Stimulated activated CD8-positive, alpha-beta memory T cell treated with anti-CD3 and anti-CD28 coated beads, Interleukin-7, amount 100 ng/mL, for 1 hour (primary cell): ENCODE measurements at places on chromosomes 13 and 19.

- DNase-seq: no peak
Measured at GRCh38 chr13:79030513-79030912, 371.6 kb upstream of the OBI1 start.

DNA sequence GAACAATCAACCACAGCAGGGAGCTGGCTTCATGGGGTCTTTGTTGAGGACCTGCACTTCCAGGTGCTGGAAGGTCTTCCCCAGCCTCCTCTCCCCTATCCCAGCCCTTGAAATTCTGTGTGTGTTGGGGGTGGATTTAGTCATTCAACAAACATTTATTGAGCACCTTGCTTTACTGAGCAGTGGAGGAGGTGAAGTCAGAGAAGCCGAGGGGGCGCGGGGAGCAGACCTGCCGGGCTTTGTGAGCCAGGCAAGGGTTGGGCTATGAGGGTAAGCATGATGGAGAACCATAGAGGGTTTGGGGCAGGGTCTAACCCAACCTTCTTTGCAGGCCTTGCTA is 3.5 kb upstream of the C19orf85 start:
- DNase-seq: no peak

DNA sequence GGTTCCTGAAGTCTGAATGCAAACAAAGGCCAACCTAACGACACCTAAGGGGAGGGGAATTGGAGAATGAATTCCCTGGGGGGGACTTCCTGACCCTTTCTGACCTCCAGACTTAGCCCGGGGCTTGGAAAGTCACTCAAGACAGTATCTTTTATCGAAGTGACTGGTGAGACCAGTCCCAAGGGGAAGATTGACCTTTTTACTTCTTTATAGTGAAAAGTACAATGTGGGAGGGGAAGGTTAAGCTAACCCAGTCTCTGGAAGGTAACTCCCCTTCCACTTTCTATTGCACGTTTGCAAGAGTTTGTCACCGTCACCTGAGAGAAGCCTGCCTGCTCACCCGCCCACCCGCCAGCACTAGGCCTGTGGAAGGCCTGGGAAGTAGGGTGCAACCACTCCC is 111.9 kb downstream of the EFNB2 start:
- DNase-seq: no peak

DNA sequence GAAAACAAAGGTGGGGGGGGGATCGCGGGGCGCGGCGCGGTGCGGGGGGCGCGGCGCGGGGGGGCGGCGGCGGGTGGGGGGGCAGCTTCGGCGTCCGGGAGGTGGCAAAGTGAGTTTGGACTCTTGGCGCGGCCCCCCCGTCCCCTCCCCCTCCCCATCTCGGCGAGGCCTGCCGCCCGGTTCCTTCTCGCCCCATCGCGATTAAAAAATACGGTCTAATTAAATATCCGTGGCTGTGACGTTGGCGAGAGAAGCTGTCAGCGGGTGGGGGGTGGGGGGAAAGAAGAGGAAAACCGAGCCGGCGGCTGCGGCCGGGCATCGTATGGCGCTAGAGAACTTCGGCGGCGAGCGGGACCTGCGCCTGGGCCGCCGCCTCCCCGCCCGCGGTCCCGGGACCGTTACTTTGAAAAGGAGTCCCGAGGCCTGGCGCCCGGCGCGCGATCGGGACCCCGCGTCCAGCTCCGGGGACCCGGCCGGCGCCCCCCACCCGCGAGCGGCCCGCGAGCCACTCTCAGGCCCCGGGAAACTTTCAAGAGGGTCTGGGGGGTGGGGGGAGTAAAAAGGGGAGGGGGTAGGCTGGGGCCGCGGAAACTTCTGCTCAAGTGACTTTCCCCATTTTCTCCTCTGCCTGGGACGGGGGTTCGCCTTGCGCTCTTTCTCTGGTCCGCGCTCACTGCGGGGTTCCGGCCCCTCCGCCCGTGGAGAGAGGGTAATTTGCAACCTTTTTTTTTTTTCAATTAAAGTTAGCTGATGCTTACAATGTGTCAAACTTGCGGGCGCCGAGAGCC is 146.3 kb upstream of the ZNF536 start:
- DNase-seq: no peak

- no peak for DNase-seq
Measured at GRCh38 chr13:27919659-27919933, 204 bp upstream of the PDX1 start.

DNA sequence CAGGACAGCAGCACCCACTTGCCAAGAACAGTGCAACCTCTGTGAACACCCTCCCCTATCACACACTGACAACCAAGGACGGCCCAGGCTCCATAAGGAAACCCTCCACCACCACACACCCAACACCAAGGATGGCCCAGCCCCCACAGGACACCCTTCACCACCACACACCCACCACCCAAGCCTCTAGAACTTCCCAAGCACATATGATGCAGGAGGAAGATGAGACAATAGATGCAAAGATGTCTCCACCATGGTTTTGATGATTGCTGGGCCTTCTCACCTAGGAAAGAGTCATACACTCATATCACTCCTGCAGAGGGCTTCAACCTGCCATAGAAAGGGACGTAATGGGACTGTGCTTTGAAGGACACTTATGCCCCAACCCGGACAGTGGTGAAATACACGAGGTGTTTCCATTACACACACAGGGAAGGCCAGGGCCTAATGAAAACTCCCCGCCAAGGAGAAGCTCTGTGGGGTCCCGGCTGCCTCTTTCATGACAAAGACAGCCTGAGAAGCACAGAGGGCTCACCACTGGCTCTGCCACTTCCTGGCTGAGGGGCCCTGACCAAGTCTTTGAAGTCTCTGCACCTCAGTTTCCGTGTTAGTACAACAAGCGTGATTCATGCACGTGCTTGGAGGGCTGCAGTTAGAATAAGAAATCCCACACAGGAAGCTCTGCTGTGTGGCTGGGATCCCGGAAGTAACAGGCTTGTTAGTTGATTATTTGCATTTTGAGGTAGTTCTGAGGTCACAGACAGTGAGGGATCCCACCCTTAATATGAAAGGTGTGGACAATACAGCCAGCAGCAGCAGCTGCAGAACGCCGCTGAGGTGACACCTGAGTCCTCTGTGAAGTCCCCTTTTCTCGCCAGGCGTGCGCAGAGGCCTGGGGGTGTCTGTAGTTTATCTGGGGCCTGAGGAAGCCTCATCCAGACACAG is 61.9 kb upstream of the ATP12A start:
- DNase-seq: peak; percentile 55

- no peak for DNase-seq
Measured at GRCh38 chr19:2691951-2692350, 10.5 kb downstream of the GNG7 start.

GRCh38 chr19:33804021-33804799 is 7.5 kb downstream of the KCTD15 start:
- no peak for DNase-seq
